Ascending aorta (tissue), 2 donors: ENCODE measurements at places on chromosomes 2 and 18.
A peak's percentile ranks its signal among the peaks of the same experiment; 100 is the strongest.

- no peaks in the 10 kb centered on the region for H3K4me1 ChIP-seq
- peak overlapping the region; percentile 50 for H3K27ac ChIP-seq
- no peak for DNase-seq
- no peaks in the 10 kb centered on the region for H3K36me3 ChIP-seq
- H3K27me3 ChIP-seq = no peaks in the 10 kb centered on the region
These were observed 207.7 kb downstream of the BCL2 start for GRCh38 chr18:63111671-63112402.

DNA sequence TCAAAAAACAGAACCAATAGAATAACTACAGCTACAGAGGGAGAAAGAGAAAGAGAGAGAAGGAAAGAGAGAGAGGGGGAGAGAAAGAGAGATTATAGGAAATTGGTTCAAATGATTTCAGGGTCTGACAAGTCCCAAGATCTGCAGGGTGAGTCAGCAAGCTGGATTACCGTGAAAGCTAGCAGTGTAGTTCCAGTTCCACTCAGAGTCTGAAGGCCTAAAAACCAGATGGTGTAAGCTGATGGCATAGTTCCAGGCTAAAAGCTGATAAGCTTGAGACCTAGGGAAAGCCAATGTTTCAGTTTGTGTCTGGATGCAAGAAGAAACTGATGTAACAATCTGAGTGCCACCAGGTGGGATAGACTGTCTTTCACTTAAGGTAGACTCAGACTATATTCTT is 397.7 kb downstream of the TRIB2 start:
- no peaks in the 10 kb centered on the region for H3K36me3 ChIP-seq
- H3K4me1 ChIP-seq = no peaks in the 10 kb centered on the region
- H3K27ac ChIP-seq = no peak overlapping the region
- no peaks in the 10 kb centered on the region for H3K27me3 ChIP-seq

DNA sequence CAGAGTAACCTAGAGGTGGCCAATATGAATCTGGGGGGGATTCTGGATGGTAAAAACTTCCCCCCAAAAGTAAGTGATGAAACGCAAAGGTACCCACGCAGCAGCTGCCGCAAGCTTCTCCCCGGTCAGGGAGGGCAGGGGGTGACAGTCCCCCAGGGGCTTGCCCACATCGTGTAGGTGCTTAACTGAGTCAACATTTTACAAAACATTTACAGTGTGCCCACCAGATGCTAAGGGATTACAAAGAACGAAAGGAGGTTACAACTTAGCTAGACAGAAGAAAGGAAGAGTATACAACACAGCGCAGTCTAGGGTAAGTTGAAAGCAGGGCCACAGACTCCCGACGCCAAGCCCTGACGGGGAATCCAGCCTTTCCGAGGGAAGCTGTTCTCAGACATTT is 45.6 kb downstream of the LPIN2 start:
- H3K27ac ChIP-seq = no peak overlapping the region
- no peaks in the 10 kb centered on the region for H3K27me3 ChIP-seq
- no peaks in the 10 kb centered on the region for H3K36me3 ChIP-seq

DNA sequence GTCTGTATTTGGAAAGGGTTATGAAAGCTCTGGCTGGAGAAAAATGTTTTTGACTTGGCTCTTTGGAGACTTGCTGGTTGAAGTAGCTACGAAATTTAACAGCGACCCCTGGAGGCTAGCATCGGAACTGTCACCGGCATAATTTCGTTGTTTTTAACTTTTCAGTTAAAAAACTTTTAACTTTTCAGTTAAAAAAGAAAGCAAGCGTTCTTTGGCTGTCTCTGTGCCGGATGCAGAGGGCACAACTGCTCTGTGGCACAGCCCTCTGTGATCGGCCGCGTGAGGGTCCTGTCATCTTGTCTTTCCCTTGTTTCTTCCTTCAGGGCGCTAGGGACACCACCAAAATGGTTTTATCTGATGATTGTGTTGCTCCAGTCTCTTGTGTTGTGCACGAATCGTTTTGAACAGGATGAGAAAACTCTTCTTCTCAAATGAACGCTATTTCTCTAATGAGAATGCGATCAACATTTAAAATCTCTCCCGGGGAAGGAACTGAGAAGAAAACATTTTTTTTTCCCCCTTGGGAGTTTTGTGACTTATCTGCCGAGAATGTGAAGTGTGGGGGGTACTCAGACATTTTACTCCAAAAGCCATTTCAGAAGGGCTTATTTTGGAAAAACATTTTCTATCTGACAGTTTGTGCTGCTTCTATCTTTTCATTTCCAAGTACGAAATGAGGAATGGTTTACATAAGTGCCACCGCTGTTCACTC is 57.1 kb downstream of the ADCYAP1 start:
- H3K4me1 ChIP-seq = no peaks in the 10 kb centered on the region
- H3K27me3 ChIP-seq = no peaks in the 10 kb centered on the region
- H3K4me3 ChIP-seq = peak overlapping the region; percentile 45
- no peaks in the 10 kb centered on the region for H3K36me3 ChIP-seq

DNA sequence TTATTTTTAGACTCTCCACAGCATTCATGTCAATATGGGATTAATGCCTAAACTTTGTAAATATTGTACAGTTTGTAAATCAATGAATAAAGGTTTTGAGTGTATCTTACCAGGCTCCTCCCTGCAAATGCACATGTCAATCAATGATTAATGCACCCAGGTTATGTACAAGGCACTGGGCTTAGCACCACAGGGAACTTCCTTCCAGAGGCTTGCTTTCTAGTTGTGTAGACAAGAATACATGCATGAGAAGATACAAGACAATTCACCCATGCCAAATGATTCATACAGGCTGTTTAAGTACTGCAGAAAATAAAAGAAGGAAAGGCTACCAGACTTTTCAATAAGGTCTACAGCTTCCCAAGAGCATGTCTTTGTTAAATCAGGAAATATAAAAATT is 114.1 kb downstream of the MMADHC start:
- H3K27ac ChIP-seq = no peak overlapping the region
- no peaks in the 10 kb centered on the region for H3K36me3 ChIP-seq
- H3K4me3 ChIP-seq = no peak overlapping the region
- no peak for DNase-seq

GRCh38 chr2:7795778-7796563 is 878.8 kb downstream of the RNF144A start:
- no peaks in the 10 kb centered on the region for H3K36me3 ChIP-seq
- no peak overlapping the region for H3K4me3 ChIP-seq
- H3K27me3 ChIP-seq = no peaks in the 10 kb centered on the region

- H3K4me3 ChIP-seq = no peak overlapping the region
- no peaks in the 10 kb centered on the region for H3K4me1 ChIP-seq
- DNase-seq = no peak
- H3K27me3 ChIP-seq = no peaks in the 10 kb centered on the region
These were observed 114.8 kb upstream of the PTPRM start for GRCh38 chr18:7452331-7452730.

GRCh38 chr2:205682971-205683501 is 735 bp downstream of the NRP2 start:
- H3K4me3 ChIP-seq = peak overlapping the region; percentile 86
- H3K27me3 ChIP-seq = no peaks in the 10 kb centered on the region
- no peaks in the 10 kb centered on the region for H3K36me3 ChIP-seq
- DNase-seq = no peak
- H3K27ac ChIP-seq = peak overlapping the region; percentile 67
- no peaks in the 10 kb centered on the region for H3K4me1 ChIP-seq

DNA sequence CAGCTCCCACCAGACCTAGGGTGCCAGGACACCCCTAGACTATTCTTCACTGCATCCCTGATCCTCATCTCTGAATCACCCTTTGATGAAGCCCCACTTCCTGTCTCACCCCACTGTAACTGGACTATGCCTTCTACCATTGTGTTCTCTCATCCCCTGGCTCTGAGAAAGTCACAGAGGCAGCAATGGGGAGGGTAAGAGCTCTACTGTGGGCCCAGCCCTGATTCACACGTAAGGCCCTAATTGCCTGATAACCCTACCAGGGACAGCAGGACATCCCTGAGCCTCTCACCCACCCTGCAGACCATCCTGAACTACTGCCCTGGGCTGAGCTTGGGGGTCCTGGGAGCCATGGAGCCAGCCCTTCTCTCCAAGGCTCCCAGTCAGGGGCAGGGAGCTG is 1.5 kb upstream of the PROM2 start:
- H3K36me3 ChIP-seq = no peaks in the 10 kb centered on the region
- H3K27ac ChIP-seq = no peak overlapping the region
- H3K4me3 ChIP-seq = no peak overlapping the region
- no peaks in the 10 kb centered on the region for H3K4me1 ChIP-seq
- DNase-seq = no peak
- no peaks in the 10 kb centered on the region for H3K27me3 ChIP-seq

- no peak for DNase-seq
- no peaks in the 10 kb centered on the region for H3K27me3 ChIP-seq
- H3K36me3 ChIP-seq = no peaks in the 10 kb centered on the region
- no peaks in the 10 kb centered on the region for H3K4me1 ChIP-seq
These were observed 46.2 kb downstream of the ANKRD44 start for GRCh38 chr2:197264332-197264731.

DNA sequence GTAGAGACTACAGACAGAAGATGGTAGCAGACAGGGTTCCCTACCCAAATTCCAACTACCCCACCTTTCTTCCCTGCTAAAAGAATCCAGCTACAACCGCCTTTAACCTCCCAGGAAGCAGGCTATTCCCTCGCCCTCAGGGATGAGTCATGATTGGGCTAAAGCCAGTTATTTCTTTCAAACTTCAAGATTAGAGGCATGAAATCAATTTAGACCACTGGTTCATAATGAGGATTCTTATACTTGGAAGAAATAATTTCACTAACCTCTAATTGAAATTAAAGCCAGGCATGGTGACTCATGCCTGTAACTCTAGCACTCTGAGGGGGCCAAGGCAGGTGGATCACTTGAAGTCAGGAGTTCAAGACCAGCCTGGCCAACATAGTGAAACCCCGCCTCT is 20.0 kb downstream of the TRIP12 start:
- H3K27me3 ChIP-seq = no peaks in the 10 kb centered on the region
- DNase-seq = no peak
- peaks cover 10% of the 10 kb centered on the region for H3K36me3 ChIP-seq

DNA sequence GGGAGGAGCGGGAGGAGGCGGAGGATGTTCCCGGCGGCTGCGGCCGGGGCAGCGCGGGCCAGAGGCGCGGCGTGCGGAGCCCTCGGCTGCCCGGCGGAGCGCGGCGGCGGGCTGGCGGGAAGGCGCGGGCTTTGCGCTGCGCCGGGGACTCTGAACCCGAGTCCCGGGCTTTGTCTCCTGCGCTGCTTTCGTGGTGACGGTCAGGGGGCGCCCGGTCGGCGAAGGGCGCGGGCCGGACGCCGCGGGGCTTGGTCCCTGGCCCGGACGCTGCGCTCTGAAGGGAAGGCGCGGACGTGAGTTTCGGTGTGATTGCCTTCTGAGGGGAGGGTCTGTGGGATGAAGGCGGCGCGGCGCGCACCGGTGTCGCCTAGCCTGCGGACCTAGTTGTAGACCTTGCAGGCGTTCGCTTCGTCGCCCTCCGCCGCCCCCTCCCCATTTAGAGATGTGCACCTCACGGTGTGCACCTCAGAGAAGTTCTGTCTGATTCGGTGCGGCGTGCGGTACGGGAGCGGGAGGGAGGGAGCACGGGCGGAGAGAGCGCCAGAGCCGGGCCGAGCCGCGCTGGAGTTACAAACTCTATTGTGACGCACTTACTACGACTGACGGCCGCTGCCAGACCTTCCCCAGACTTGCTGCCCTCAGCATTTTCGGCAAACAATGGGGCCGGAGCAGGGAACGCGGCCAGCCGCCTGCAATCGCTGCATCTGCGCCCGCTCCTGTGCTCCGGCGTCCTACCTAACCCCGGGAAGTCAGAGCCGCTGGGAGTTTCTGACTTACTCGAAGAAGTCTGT is 2.1 kb downstream of the BCL2L11 start:
- H3K27me3 ChIP-seq = no peaks in the 10 kb centered on the region
- peak overlapping the region; percentile 73 for H3K27ac ChIP-seq
- DNase-seq = no peak
- H3K4me3 ChIP-seq = peak overlapping the region; percentile 87
- H3K36me3 ChIP-seq = no peaks in the 10 kb centered on the region

GRCh38 chr2:188701836-188702235 is 272.3 kb upstream of the COL3A1 start:
- no peak overlapping the region for H3K4me3 ChIP-seq
- no peaks in the 10 kb centered on the region for H3K36me3 ChIP-seq

DNA sequence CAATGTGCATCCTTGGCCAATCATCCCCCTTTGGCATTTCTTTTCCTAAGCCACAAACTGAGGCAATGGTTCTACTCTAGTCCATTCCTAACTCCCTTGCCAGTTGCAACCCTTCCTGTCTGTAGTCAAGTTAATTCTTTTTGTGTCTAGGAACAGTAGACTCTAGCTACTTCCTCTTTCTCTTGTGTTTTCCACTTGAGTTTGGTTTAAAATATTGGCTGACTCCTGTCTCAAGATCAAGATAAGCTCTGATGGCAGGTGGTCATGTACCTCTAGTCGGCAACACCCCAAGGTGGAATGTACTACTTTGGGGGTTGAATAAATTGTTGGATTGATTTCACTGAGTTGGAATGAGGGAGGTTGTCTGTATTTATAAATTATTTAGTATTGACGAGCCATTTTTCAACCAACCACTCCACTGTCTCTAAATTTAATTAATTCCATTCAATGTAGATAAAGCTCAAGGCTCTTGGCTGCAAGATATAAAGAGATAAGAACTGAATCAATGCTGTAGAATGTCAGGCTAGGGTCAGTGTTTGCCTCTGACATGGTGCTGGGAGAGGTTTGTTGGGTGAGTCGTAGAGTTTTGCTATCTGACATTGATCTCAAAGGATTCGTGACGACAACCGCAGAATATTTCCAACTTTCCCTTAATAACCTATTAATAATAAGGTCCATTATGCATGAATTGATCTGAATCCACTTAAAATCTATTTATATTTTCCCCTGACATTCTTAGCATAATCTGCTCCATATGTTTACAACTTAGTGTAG is 188.7 kb upstream of the APCDD1 start:
- H3K36me3 ChIP-seq = no peaks in the 10 kb centered on the region
- H3K27ac ChIP-seq = no peak overlapping the region
- H3K4me3 ChIP-seq = no peak overlapping the region

GRCh38 chr2:107461301-107461700 is 365.4 kb upstream of the RGPD4 start:
- no peak overlapping the region for H3K27ac ChIP-seq
- no peak for DNase-seq
- no peak overlapping the region for H3K4me3 ChIP-seq
- H3K4me1 ChIP-seq = no peaks in the 10 kb centered on the region
- no peaks in the 10 kb centered on the region for H3K36me3 ChIP-seq

GRCh38 chr2:237298151-237299118 is 115.5 kb downstream of the COL6A3 start:
- H3K27me3 ChIP-seq = no peaks in the 10 kb centered on the region
- H3K4me1 ChIP-seq = peaks cover 7% of the 10 kb centered on the region
- no peak for DNase-seq
- no peak overlapping the region for H3K4me3 ChIP-seq
- H3K27ac ChIP-seq = no peak overlapping the region

GRCh38 chr2:232966122-232966521 is 46.9 kb downstream of the NGEF start:
- H3K27ac ChIP-seq = no peak overlapping the region
- H3K27me3 ChIP-seq = no peaks in the 10 kb centered on the region
- H3K4me3 ChIP-seq = no peak overlapping the region
- no peaks in the 10 kb centered on the region for H3K36me3 ChIP-seq
- DNase-seq = no peak

GRCh38 chr18:56569416-56569815 is 69.0 kb downstream of the TXNL1 start:
- no peak overlapping the region for H3K27ac ChIP-seq
- no peak for DNase-seq
- H3K27me3 ChIP-seq = no peaks in the 10 kb centered on the region
- no peaks in the 10 kb centered on the region for H3K36me3 ChIP-seq
- H3K4me1 ChIP-seq = no peaks in the 10 kb centered on the region
